Muscle of leg (tissue), 16 donors: ENCODE measurements at places on chromosomes 2 and 18.

DNA sequence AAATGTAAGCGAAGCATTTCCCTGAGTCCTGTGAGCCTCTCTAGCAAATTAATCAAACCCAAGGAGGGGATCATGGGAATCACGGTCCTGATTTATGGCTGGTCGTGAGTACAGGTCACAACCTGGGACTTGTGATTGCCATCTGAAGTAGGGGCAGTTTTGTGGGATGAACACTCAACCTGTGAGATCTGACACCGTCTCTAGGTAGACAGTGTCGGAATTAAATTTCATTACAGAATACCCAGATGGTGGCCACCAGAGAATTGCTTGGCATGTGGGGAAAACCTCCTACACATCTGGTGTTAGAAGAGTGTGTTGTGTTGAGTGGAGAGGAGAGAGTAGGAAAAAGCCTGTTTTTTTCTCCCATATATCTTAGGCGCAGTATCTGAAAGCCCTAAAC is 12.5 kb downstream of the CAPN14 start:
- DNase-seq, result no peak

DNA sequence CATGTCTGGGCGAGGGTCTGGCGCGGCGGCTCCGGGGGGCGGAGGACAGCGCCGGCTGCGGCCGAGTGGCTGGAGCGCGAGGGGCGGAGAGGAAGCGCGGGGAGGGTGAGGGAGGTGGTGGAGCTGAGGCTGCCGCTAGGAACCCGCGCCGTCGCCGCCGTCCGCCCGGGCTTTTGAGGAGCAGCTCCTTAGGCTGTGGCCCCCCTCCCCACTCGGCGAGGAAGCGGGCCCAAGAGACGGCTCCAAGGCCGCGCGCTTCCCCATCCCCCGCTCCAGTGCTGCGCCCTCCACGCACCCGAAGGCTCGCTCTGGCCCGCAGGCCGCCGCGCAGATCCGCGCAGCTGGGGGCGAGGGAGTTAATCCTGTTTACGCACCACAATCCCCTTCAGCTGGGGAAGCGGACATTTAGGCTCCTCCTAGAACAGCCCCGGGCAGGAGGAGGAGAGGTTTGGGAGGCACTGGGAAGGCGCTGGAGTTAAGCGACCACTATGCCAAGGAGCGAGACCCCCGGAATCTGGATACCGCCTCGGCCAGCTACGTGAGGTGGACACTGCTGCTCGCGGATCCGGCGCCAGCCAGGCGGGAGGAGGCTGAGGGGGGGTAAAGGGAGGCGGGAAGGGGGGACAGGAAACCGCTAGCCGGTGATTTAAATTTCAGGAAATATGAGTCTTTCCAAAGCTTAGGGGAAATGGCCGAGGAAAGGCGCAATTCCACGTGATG is at the start of gene CNRIP1:
Gene CNRIP1 (minus strand): TSS at position 552 of the 720 bp plus-strand sequence. CDS start 549 bp downstream, at position 3.
- DNase-seq, result peak; percentile 95

DNA sequence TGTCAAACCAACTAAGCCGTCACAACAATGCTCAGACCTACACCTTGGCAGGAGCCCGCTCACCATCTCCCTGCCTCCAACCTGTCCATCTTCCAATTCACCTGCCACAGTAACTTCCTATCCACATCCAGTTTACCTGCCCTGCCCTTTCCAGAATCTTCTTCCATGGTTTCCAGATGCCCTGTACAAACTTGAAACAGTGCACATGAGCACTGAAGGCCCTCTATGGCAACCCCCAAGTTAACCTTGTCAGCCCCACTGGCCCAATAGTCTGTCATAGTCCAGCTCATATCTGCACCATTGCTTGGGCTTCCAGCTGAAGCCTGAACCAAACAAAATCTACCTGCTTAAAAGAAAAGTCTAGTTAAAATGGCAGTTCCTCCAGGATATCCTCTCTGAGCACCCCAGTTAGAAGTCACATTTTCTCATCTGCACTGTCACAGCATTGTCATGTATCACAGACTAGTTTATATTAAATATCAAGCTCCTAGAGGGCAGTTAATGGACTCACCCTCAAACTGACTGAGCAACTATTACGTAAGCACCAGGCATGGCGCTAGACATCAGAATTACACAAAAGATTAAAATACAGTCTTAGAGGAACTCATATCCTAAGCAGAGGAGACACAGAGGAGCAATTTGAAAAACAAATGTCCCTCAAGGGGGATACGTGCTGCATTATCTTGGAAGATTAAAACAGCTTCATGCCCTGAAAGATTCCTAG is 11.6 kb downstream of the NFE2L2 start:
- no peak for DNase-seq

DNA sequence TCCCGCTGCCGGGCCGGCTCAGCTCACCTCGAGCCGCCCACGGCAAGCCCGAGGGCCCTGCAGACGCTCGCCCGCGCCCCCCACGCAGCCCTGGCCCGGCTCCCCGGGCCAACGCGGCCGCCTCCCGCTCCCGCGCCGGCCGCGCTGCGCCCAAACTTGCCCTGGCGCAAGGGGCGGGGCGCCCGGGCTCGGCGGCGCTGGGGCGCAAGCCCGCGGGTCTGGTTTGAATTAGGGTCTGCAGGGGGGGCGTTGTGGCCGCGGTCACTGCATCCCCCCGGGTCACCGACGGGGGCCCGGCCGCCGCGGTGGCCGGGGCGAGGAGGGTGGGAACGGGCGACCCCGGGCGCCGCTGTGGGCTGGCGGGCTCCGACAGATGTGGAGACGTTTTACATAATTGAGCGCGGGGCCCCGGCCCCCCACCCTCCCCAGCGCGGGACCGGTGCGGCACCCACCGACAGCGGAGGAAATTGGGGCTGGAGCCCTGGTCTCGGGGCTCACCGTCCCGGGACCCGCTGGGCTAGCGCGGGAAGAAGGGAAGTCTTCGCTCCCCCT is 690 bp downstream of the SDC1 start:
- DNase-seq, result peak; percentile 28

DNA sequence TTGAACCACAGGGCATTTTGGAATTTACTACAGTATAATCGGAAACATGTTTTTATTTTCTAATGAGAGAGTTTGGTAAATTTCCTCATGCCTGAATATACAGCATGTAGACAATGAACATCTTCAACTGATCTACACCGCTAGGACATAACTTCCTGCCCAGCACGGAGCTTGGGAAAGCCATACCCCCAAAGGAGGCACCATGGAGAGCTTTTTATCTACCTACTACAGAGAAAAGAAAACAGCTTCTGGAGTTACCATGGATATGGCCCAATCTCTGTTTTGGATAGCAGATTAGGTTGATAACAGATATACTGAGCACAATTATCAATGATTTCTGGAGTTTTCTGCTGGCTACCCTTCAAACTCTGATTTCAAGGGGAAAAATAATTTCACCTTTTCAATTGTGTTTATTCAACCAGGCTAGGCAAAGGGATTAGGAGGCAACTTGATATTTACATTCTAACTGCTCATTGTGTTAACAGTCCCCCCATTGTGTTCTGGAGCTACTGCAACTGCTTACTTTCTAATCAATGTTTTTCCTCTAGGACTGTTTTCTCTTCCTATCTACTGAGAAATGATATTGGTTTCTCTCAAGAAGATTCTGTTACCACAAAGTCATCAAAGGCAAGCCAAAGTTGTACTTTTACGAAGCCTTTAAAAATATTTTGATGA is 123.0 kb upstream of the ARHGAP28 start:
- no peak for DNase-seq

- no peak for DNase-seq
These were observed 22.8 kb downstream of the NPC1 start for GRCh38 chr18:23563377-23564043.

DNA sequence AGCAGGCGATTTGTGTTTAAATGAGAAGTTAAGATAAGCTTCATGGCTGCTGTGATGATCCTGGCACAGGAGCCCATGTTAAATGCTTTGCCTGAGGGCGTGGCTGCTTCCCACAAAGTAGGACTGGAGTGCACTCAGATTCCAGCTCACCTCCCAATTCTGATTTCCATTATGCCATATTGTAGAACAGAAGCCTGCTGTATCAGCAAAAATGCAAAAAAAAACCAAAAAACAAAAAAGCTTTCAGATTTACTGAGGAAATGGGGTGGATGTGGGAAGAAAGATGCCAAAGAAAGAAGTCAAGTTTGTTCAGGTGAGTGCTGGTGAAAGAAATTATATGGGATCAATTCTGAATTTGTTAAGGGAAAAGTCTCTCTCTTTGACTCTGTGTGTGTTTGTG is 610.4 kb upstream of the NETO1 start:
- no peak for DNase-seq

GRCh38 chr2:113376253-113376912 is 61.1 kb upstream of the ZNG1B start:
- no peak for DNase-seq

- DNase-seq, result no peak
These were observed 473.8 kb upstream of the SPHKAP start for GRCh38 chr2:228655331-228655730.

GRCh38 chr18:77705301-77705700 is 455.7 kb downstream of the GALR1 start:
- no peak for DNase-seq

GRCh38 chr2:237283131-237283928 is 130.6 kb downstream of the COL6A3 start:
- no peak for DNase-seq

DNA sequence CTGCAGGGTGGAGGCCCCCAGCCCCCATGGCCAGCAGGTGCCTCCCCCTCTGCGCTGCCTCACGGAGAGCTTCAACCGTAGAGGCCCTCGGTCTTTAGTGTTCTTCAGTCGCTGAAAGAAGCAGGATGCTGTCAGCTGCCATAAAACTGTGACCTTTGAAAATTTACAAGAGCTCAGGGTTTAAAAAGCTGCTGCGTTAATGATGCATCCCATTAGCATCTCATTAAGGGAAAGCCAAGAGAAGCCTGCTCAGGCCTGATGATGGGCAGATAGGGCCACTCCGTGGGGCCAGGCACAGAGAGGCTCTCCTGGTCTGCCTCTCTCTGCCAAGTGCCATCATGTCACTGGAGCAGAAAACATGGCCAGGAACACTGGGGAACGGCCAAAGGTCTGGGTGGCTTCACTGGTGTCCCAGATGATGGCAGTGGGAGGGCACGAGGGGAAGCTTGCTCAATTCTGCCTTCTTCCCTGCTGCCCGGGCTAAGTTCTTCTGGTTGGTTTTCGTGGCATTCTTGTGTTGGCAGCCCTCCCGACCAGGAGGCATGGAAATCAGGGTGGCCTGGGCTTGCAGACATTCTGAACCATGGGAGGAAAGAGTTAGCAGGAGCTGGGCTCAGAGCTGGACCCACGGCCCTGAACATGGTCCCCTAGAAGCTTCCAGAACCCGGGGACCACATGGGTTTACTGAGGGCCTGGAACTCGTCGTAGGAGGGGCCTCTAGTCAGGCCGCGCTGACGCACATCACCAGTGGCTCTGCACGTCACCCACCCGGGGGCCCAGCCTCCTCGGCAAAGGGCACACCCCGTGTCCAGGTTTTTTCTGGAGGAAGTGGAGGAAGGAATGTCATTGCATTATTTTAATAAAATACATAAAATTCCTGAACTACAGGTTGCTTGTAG is 250.7 kb downstream of the KLHL29 start:
- DNase-seq, result no peak

GRCh38 chr2:32947484-32948143 is 861 bp downstream of the LTBP1 start:
- DNase-seq, result peak; percentile 54

GRCh38 chr2:168633200-168633599 is 169.2 kb upstream of the NOSTRIN start:
- DNase-seq, result peak; percentile 54

- DNase-seq, result no peak
These were observed 655.9 kb downstream of the DCC start for GRCh38 chr18:52995875-52996274.

GRCh38 chr2:236434593-236434992 is 135.0 kb upstream of the ACKR3 start:
- DNase-seq, result no peak
